ENCODE measurements at places on chromosomes 13 and 19. TPM values are rescaled to one million over a fixed set of nuclear protein-coding genes. Genes with fewer than 3 reads are reported as not detected.

CFAP97D2 gene
- total RNA-seq: 1.5 TPM

KCNJ14 gene
- total RNA-seq: 0.52 TPM

GRCh38 chr19:524062-524674, 7.4 kb upstream of the CDC34 start:
- peak; percentile 78 for DNase-seq

GRCh38 chr13:113841353-113841650, 22.6 kb downstream of the GAS6 start:
- no peak for DNase-seq

GRCh38 chr13:29537736-29538651, 57.5 kb downstream of the SLC7A1 start:
- DNase-seq: no peak

DNA sequence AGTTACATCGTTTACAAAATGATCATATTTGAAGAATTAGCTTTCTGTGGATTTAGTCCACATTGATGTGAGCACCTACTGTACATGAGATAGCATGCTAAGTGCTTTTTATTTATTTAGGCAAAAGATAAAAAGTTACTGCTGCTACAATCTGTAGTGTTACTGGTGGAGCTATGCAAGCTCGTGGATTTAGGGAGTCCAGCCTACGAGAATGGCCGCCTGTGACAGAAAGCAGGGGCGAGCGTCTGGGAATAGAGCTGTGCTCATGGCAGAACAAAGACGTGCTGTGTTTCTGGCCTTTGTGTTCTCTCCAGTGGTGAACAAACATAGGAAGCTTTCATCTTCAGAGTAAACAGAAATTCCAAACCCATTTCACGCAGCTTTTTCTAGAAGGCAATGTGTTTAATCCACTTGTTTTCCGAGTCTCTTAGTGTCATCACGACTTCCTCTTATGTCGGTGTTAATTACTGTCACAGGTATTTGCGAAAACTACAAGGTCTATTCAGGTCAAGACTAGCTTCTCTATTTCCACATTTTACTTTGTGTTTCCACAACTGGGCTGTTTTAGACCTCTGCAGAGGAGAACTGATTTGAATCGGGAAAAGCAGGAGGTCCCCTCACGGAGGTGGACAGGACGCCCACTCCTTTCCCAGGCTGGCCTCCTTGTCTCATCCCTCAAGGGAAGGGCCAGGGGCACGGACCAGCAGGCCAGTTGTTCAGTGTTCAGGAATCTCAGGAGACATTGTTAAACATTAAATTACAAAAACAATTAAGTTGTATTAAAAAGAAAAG, 67.3 kb downstream of the ATP11A start:
- no peak for DNase-seq

DNA sequence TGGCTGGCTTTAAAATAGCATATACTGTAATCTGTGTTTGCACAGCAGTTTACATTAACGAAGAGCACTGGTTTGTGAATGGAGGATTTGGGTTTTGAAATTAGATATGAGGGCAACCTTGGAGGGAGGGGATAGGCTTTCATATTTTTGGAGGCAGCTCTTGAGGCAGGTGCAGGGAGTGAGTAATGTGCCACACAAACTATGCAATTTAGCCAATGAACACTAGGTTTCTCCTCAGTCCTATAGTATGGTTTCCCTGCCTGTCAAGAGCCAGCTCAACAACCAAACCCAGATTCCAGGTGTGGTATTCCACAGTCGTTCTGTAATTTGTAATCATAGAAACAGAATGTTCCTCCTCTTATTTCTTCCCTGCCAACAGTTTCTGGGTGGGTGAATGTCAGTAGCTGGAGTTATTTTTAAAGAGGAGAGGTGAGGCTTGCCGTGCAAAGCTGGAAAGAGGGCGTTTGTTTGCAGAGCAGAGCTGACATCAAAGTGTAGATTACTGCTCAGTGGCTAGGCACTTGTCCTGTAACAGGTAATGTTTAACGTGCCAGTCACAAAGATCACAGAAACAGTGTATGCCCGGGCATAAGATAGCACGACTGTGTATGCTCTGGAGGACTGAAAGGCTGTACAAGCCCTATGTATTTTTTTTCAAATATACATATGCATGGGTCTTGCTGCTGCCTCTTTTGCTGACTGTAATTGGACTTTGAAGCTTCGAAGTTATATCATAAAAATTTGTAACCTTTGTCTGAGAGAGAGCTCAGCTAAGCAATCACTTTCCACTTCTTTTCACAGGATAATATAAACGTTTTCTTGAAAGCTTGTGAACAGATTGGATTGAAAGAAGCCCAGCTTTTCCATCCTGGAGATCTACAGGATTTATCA, 124.2 kb downstream of the LMO7 start:
- peak; percentile 85 for DNase-seq

All from left lung (tissue), 14 donors.